ENCODE measurements at places on chromosomes 11 and 22.

- DNase-seq: peak; percentile 48
Measured at GRCh38 chr11:58577555-58578135, 1.2 kb upstream of the ZFP91 start.

- DNase-seq: no peak
Measured at GRCh38 chr11:71214553-71215424, 37.6 kb downstream of the SHANK2 start.

DNA sequence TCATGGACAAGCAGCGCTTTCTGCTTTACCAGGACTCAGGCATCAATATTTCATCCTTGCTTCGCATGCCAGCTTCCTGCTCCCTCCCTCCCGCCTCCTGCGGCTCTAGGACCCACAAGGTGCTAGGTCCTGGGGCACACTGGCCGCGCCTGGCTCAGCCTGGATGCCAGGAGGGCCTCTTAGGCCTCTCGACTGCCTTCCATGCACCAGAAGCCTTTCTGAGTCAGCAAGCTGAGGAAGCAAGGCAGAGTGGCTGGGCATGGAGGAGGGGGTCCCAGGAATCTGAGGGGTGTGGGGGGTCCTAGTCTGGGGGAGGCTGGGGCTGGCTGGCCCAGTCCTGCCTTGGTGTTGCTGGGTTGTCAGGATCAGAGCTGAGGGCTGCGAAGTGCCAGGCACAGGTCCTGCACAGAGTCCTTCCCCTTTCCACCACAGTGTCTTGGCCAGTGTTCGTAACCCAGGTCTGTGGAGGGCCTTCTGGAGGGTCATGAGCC, 61.0 kb upstream of the THY1 start:
- DNase-seq: no peak

DNA sequence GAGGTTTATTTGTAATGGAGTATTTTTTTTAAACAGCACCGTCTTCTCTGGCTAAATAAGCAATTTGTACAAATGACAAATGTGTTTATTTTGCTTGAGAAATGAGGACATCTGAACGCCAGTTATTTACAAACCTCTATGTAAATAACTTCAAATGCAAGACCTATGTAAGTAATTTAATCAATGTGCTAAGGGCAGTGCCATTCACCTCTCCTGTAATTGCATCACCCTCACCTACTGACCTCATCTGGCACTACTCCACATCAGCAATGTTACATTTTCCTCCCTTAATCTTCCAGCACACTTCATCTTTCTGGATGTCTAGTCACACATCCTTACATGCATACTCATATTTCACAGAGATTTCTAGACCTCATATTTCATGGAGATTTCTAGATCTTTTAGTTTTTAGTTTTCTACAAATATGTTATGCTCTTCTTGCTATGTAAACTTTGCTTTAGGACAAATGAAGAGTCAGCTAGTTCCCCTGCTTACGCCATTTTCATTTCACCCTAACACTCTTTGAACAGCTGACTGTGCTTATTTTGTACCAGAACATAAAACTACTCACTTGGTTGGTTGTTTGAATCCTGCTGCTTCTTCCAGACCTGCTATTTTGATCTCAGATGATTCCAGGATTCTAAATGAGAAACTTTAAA, 238.6 kb downstream of the GRM5 start:
- DNase-seq: no peak

DNA sequence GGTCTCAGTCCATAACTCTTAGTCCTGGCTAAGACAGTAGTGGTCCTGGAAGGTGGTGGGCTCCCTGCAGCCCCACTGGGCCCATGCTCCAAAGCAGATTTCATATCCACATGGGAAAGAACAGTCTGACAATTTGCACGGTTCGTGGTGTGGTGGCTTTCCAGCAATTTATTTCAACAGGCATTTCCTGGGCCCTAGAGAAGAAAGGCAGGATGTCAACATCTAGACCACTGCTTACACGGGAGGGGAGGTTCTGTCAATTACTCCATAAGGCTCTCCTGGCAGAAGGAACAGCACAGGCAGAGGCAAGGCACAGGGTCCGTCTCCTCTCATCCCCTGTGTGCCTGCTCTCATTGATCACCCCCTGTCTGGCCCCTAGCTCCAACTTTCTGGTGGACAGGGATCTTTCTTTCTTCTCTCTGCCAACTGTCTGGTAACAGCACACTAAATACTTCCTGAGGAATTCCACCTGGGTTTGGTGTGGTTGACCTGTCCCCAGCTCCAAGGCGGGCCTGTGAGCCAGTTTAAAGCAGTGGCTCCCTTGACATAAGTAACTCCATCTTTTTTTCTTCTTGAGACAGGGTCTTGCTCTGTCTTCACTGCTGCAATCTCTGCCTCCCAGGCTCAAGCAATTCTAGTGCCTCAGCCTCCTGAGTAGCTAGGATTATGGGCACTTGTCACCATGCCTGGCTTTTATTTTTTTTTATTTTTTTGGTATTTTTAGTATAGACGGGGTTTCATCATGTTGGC, 5.1 kb upstream of the A4GALT start:
- DNase-seq: no peak

- DNase-seq: no peak
Measured at GRCh38 chr11:70460964-70461363, 62.6 kb downstream of the CTTN start.

DNA sequence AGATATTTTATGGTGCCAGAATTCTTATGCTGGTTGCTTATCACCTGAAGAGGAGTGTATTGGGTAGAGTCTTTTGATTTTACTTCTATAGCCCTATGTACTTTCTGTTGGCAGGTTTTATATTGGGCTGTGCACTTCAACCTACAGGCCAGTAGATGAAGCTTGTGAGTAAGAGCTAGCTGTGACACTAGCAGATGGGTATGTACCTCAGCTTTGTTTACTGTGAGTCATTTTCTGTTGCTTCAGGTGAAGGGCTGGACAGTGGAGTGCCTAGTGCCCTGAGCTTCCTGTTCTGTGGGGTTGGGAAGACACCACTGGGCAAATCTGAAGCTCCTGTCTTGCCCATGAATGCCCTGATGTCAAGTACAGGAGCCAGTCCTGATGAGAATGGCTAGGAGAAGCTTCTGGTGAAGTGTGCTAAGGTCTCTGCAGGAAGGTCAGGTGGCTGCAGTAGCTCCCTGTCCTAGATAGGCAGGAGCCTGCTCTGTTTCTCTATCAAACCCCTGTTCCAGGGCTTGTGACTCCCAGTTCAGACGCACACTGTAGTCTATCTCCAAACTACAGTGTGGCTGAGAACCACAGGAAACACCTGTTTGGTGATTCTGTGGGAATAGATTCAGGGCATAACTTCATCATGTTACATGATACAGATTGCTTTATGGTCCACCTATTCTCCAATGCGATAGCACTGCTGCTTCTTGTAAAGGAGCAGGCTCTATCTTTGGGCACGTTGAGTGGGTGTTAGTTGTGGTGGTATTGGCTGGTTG, 755.7 kb downstream of the KCNA4 start:
- no peak for DNase-seq

- DNase-seq: no peak
Measured at GRCh38 chr22:38477585-38477984, 9.7 kb downstream of the KDELR3 start.

DNA sequence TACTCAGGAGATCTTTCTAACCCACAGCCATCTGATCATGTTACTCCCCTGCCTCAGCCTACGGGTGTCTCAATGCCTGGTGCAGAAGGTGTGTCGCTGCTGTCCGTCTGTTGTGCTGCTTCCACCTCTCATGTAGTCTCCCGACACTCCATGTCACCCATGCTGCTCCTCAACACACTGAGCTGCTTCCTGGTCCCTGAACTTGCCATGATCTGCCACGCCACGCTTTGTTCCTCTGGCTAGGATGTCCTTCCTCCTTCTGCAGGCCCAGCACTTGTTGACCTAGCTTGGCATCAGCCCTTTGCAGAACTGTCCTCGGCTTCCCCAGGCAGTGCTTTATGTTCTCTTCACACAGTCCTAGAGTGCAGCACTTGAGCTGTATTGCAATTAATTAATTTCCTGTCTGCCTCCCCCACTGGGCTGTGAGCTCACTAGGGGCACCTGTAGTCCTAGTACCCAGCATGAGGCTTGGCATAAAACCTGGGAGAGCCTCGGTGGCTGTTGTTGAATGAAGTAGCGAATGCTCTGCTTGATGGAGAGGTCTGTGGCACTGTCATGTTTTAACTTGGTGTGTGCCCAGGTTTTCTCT, 9.5 kb downstream of the GTPBP1 start:
- DNase-seq: no peak

DNA sequence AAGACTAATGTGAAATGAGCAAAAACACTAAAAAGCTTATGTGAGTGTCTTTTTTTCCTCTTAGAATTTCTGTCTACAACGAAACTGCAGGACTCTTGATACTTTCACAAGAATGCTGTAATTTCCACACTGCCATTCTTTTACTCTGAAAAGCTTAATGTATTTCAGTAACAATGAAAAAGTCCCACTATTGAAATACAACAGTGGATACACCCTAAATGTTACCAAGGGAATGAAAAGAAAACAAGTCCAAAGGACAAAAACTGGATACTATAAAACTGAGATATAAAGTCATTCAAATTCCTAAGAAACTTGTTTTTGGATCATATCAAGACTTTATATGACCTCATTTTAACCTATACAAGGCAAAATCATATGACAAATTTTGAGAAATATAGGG, 77.4 kb downstream of the SOX6 start:
- DNase-seq: no peak

DNA sequence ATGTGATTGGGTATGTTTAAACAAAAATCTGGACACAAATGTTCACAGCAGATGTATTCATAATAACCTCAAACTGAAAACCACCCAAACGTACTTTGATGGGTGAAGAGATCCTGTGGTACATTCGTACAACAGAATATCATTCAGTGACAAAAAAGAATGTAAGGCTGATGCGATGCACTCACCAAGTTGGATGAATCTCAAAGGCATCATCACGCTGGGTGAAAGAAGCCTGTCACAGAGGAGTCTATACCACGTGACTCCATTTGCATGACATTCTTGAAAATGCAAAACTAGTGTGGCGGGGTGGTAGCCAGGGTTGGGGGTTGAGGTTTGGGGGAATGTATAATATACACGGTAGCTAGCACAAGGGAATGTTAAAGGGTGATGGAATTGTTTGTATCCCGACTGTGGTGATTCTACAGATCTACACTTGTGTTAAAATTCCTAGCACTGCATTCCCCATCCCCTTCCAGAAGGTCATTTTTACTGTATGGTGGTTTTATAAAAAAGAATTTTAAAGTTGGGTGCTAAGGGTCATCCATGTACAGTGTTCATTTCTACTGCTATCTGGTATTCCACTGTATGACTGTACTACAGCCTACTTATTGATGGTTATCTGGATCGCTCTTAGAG, 35.0 kb upstream of the SLC25A1 start:
- no peak for DNase-seq

DNA sequence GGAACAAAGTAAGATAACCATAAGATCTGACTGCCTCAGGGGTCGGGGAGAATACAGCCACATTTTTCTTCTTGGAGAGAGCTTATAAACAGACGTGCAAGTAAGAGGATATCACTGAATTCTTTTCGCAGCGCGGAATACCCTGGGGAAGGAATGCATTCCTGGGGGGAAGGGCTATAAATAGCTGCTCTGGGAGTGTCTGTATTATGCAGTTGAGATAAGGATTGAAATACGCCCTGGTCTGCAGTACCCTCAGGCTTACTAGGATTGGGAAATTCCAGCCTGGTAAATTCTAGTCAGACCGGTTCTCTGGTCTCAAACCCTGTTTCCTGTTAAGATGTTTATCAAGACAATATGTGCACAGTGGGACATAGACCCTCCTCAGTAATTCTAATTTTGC, 1491.7 kb upstream of the RAG2 start:
- no peak for DNase-seq

GRCh38 chr11:44333271-44334218, 23.6 kb upstream of the ALX4 start:
- DNase-seq: no peak

GRCh38 chr22:50523806-50524675, 1.4 kb downstream of the SCO2 start:
- DNase-seq: no peak

DNA sequence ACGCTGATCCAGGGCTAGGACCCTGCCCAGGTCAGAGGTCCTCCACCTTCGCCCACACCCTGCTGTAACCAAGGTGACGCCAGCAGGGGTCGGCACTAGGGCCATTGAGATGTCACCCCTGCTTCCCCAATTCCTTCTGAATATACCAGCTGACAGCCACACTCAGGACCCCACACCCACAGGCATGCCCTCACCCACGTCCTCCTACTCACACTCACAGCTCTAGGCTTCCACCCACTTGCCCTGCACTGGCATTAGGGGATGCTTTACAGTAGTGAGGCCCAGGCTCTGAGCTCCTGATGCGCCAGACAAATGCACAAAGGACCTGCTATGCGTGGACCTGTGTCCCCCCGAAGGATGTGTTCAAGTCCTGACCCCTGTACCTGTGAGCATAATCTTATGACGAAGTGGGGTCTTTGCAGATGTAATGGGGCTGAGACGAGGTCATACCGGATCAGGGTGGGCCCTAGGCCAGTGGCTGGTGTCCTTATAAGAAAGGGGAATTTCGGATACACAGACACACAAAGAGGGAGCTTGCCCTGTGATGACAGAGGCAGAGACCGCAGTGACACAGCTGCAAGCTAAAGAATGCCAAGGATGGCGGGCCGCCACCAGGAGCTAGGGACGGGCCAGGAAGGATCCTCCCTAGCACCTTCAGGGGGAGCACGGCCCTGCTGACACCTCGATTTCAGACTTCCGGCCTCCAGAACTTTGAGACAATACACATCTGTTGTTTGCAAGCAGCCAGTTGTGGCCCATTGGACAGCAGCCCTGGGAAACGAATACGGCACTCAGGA, 11.2 kb downstream of the WNT11 start:
- DNase-seq: no peak

DNA sequence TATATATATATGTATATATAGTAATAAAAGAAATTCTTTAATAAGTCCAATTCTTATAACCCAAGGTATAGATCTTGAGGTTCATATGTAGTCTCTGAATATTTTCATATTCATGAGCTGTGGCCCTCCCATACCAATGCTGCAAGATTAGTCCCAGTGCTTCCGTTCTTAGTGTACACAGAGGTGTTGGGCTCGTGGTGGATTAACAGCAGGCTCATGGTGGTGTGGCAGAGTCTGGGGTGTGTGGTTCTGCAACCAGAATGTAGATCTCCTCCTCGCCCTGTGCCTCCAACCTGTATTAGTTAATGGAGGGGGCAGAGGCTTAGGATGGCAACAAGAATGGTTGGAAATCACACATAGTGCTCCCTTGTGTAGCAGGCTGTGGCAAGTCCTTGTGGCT, 16.8 kb downstream of the PRDM10 start:
- no peak for DNase-seq

GRCh38 chr11:69348414-69349235, 54.7 kb downstream of the MYEOV start:
- DNase-seq: no peak

DNA sequence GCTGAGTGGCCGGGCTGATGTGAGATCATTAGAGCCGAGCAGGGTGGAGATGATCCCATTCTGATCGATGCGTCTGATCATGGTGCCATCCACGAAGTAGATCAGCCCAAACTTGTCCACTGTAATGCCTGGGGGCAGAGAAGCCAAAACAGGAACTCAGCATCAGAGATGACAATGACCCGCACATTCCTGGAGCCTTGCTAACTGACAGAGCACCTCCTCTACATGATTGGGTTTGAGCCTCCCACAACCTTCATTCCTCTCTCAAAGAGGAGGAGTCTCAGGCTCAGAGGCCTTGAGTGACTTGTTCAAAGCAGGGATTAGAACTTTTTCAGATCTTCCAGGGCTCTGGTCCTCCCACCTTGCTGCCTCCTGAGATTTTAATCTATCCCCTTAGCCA, 133.7 kb upstream of the NARS2 start:
- DNase-seq: no peak

- DNase-seq: no peak
Measured at GRCh38 chr11:63443714-63444113, 47.3 kb downstream of the PLAAT5 start.

Data from stimulated activated CD4-positive, alpha-beta T cell treated with anti-CD3 and anti-CD28 coated beads, Interleukin-1b, Interleukin-23, amount 100 ng/mL, for 1 hour (primary cell).